Psoas muscle (tissue), 8 donors: ENCODE measurements at places on chromosomes 12 and 14. TPM values are rescaled to one million over a fixed set of nuclear protein-coding genes. Genes with fewer than 3 reads are reported as not detected.
A peak's percentile ranks its signal among the peaks of the same experiment; 100 is the strongest.

DNA sequence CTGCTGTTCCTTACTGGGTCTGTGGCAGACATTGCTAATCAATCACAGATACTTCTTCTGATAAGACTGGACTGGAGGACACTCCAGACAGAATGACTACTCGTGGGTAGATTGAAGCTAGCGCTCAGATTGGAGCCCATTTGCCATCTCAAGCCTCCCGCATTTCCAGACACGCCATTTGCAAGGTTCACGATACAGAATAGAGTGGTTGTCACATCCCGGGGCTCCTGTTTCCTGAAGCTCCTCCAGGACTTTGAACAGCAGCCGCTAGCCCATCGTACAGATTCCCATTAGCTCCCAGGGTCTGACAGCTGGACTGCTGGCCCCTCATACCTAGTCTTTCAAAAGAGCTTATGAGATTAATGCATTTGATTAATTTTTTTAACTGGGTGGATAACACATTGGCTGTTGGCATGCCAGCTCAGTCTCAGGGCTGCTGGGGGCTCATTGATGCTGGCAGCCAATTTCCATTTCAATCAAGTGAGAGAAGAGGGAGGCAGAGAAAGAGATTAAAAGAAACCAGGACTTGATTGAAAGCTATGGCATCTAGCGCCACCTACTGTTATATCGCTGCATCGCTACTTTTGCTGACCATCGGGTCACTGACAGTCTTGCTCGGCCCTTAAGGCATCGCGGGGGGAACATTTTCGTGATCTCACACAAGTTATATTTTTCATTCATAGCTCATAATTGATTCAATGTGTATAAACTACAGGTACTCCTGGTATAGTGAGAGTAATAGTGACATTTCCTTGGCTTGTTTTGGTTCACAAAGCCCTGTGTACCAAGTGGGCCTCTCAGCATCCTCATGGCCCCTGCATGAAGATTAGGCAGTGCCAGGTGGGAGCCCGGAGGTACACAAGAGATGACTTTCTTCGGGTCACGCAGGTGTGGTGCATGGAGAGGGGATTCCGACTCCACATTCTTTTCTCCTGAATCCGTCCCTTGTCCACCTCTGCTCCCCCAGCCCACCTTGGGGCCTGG lies 78.6 kb downstream of the CCDC60 start:
- peak; percentile 56 for DNase-seq

- no peak for DNase-seq
Observed at GRCh38 chr12:52605542-52605941, 4.3 kb upstream of the KRT72 start.

- DNase-seq = no peak
Observed at GRCh38 chr12:102479099-102479885, 1.1 kb downstream of the IGF1 start.

DNA sequence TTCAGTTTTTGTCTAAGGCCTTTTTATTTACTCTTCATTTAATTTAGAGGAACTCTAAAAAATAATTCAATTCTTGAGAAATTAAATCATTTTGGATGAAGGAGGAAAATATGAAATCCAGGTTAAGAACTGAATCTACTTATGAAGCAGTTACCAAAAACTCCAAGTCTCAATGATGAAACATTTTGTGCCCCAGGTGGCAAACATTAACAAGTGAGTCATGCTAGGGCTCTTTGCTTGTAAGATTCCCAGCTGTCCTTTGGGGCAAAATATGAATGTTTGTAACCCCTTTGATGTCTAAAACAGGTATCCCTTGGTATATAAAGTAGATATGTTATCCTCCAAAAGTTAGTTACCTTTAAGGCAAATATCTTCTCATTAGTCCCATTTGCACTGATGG lies 202.4 kb downstream of the NEDD1 start:
- no peak for DNase-seq

DNA sequence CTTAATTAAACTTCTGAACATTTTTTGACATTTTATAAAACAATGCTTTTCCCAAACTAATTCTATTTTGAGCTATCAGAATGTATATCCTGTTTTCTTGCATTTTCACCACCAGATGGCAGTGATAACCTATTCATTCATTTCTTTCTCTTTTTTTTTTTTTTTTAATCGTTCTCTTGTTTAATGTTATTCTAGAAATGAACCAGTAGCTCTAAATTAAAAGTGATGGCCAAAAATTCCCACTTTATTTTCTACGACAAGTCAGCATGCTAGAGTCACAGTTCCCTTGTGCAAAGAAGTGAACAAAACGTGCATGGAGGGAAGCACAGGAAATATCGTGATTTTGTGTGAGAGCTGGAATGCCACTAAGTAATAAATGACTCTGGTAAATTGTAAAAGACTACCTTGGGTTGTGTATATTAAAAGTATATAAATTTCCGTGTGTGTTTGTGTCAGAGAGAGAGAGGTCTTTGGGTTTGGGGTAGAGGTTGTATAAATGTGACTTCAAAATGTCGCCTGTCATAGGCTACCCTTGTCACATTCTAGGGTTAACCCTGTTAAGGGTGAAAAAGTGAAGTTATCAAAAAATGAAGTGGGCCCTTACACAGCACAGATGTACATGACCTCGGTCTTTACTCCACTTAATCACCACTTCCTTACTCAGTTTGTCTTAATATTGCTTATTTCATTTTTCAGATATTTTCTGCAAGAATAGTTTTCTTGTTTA lies 40.4 kb upstream of the LDHB start:
- no peak for DNase-seq

DNA sequence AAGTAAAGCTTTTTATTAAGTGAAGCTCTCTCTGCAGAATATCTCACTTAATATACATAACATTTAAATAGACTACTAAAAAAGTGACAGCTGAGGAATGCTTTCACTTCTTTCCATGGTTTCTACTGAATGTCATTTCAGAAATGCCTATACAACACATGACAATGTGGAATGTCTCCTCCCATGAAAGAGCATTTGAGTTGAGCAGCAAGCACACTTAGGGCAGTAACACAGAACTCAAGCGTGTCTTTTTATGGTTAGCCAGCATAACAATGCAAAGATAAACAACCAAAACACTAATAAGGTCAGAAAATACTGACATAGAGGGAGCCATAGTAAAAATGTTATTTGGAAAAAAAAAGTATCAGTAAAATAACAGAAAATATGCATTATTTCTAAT lies 9.4 kb downstream of the PPP1R12A start:
- no peak for DNase-seq

- DNase-seq = no peak
Observed at GRCh38 chr12:98146043-98146442, 369.3 kb upstream of the TMPO start.

- no peak for DNase-seq
Observed at GRCh38 chr12:100801320-100801719, 6.7 kb downstream of the ANO4 start.

DNA sequence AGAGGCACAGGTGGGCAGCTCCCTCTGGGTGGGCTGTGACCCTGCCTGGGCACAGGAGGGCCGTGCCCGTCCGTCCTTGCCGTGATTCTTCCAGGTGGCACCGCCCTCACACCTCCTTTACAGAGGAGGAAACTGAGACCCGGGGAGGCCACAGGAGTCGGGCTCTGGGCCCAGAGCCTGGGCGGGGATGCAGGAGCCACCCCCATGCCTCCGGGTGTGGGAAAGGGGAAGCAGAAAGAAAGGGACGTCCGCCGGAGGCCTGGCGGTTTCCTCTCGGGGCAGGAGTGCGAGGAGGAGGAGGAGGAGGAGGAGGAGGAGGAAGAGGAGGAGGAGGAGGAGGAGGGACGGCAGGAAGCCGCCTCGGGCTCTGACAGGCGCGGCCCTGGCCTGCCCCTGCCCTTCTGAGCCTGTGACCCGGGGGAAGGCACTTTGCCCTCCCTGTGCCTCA lies 23.0 kb downstream of the SH2B3 start:
- no peak for DNase-seq

DNA sequence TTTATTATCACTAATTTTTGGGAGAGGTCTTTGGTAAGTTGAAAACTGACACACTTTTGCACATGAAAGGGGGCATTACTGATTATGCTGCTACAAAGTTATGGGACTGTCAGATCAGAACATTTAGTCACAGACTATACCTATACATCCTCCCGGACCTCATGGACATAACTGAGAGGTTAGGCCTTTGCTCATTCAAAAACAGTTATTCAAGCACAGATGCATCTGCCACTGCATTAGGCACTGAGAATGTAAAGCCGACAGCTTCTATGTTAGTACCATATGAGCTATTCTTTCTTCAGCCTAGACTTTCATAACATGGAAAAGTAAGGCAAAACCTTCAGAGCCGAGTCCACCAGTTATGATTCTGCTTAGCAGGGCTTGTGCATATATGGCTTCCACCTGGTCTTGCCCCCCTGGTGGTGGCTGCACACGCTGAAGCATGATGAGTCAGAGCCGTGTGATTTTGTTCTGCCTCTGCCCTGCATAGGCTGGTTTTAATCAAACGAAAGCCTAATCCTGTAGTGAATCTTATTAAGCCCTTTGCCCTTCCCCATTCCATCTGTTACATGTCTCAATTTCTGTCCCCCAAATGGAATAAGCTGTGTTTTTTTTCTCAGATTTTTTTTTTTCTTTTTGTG lies 21.8 kb upstream of the RNU6-8 start:
- peak; percentile 55 for DNase-seq

- DNase-seq = no peak
Observed at GRCh38 chr12:80513211-80513610, 69.2 kb downstream of the PTPRQ start.

DNA sequence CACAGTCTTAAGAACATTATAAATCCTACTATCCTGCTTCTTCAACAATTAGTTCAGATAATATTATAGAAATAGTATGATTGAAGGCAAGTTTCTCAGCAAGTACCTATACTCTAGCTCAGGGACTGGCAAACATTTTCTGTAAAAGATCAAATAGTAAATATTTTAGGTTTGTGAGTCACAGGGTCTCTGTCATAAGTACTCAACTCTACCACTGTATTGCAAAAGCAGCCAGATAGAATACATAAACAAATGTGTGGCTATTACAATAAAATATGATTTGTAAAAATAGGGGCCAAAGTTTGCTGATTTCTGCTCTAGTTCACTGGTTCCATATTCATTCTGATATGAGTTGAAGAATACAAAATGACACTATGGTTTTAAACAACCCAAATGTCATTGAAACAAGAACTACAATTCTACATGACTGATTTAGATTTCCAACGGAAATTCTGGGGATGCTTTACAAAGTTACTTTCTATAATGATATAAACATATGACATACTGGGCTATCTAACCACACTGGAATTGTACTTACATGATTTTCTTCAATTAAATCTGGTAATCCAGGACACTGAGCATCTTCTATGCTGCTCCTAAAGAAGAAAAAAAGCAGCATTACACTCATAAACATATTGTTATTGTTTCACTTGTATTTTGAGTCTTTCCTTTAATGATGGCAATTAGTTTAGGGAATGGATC lies 23.2 kb downstream of the LGALS3 start:
- no peak for DNase-seq

DNA sequence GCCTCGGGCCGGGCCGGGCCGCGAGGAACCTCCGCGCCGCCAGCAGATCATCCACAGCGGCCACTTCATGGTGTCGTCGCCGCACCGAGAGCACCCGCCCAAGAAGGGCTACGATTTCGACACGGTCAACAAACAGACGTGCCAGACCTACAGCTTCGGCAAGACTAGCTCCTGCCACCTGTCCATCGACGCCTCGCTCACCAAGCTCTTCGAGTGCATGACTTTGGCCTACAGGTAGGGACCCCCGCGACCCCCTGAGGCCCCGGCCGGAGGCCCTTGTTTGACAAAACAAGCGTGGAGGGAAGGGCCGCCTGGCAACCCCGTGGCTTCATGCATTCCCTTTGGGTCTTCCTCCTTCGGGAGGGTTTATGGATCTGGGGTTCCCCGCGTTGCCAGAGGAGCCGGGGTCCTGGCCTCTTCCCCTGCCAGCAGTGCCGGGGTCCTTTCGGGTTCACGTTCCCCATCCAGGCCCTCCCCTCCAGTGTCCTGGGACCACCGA lies 526 bp downstream of the MLXIP start:
- DNase-seq = peak; percentile 80

GRCh38 chr14:38203929-38204718 lies 3.6 kb upstream of the SSTR1 start:
- DNase-seq = no peak

- DNase-seq = no peak
Observed at GRCh38 chr12:9648701-9649531, 20.6 kb upstream of the CLEC2D start.

DNA sequence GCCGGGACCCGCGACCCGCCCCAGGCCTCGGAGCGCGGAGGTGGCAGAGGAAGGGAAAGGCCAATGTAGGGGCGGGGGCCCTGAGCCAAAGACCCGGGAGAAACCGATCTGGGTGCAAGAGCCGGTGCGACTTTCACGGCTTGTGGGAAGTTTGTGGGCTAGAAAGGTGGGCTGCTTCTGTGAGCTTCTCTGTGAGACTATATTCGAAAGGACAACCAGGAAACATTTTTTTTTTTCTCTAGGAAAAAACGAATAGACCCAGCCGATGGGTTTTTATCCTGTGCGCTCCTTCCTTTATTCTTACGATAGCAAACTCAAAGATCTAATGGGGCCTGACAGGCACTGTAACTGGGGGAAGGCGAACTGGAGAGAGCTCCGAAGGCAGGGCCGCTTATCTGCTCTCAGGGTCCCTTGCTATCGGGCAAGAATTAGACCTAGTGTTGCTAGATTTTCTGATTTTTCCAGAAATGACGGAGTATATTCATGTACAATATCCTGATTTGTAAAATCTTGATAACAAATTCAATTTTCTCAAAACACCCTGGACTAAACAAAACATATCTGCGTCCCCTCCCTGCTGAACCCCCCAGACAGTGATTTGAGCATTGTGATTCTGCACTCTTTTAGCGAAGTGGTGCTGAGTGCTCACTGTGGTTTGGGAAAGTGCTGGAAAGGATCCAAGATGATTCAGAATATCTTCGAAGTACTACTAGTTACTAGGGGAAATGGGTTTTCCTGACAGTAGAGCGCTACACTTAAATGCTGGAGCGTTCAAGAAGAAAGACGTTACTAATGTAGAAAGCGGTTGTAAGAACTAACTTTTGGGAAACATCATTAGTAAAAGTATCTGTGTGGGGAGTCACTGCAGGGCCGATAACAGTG lies 563 bp upstream of the STXBP6 start:
- no peak for DNase-seq

DNA sequence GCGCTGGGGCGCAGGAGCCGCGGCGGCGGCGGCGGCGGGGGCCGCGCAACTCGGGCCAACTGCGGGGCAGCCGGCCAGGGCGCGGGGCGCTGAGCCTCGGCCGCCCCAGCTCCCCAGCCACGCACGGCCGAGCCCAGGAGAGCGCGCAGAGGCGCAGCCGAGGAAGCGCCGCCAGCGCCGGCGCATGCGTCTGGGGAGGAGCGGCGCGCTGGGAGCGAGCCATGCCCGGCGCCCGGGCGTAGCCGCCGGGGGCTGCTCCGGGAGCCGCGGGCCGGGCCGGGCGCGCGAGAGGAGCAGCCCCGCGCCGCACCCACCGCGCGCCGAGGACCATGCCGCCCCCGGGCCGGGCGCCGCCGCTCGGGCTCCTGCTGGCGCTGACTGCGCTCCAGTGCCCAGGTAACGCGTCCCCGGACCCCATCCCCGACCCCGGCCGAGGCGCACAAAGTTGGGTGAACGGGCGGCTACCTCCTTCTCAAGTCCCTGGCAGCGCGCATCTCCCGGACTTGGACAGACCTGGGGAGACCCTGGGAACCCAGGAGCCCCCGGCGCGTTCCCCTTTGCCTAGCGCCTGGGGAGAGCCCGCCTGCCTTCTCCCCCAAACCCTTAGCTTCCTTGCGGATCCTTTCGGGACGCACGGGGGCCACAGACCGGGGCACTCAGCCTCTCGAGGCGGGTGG lies 121.4 kb downstream of the AACS start:
- no peak for DNase-seq

AMIGO2 gene
- 0.64 TPM for total RNA-seq

SLCO1B1 gene
- not detected for total RNA-seq

MTA1 gene
- 41.1 TPM for total RNA-seq

SYT1 gene
- 0.34 TPM for total RNA-seq

FGF23 gene
- total RNA-seq = not detected
